Neural crest cell (in vitro differentiated cells): ENCODE measurements at places on chromosomes 16 and 17.

- DNase-seq = no peak
Measured at GRCh38 chr16:84105301-84105815, 11.4 kb downstream of the MBTPS1 start.

GRCh38 chr16:29807426-29808218 lies 1.3 kb downstream of the MAZ start:
- peak; percentile 71 for DNase-seq

DNA sequence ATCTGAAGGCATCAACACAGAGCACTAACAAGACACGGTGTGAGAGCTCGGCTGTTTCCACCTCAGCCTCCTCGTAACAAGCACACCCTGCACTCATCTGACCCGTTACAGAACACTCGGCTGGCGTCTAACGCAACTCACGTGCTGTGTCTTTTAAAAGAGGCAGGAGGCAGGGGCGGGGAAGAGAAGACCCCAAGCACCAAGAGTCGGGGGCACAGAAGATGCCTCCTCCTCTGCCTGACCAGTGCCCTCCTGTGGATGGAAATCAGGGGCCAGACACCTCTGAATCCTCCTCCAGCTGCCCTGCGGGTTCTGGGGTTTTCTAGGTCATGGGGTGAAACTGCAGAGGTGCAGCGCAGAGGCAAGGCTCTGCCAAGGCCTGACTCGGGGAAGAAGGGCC lies 74.3 kb downstream of the ZNF778 start:
- DNase-seq = no peak

DNA sequence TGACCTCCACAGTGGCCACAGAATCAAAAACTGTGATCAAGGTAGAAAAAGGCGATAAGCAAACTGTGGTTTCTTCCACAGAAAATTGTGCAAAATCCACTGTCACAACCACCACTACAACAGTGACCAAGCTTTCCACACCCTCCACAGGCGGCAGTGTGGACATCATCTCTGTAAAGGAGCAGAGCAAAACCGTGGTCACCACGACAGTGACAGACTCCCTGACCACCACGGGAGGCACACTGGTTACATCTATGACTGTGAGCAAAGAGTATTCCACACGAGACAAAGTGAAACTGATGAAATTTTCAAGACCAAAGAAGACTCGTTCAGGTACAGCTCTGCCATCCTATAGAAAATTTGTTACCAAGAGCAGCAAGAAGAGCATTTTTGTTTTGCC lies 83.6 kb downstream of the C17orf58 start:
- no peak for DNase-seq

DNA sequence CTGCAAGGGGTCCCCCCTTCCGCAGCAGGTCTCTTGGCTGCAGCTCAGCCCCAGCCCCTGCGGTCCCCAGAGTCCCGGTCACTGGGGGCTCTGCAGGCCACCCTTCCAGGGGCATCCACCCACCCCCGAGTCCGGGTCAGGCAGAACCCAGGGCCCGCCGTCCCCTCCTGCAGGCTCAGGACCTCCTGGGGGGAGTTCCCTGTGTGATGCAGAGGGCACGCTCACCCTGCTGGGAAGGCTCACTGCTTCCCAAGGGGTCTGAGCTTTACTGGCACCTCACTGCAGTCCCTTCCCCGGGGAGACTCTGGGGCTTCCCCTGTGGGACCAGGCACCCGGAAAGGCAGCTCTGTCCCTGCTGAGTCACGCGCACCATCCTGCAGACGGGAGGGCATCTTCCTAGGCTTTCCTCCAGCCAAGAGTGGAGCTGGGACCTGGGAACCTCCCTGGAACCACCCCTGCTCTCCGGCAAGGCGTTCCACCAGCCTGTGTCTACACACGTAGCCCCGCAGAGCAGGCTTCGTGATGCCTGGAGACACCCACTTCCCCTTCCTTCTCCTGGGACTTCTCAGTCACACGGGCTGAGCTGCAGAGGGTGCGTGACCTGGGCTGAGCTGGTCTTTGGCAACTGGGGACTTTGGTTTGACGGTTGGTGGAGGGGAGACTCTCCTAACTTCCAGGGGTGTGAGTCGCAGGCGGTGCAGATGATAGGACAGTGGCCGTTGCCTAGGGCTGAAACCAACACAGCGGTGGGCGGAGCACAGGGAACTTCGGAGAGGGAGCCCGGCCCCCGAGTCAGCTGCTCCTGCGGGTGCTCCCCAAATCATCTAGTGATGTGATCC lies 23.4 kb downstream of the SLC25A10 start:
- DNase-seq = no peak

DNA sequence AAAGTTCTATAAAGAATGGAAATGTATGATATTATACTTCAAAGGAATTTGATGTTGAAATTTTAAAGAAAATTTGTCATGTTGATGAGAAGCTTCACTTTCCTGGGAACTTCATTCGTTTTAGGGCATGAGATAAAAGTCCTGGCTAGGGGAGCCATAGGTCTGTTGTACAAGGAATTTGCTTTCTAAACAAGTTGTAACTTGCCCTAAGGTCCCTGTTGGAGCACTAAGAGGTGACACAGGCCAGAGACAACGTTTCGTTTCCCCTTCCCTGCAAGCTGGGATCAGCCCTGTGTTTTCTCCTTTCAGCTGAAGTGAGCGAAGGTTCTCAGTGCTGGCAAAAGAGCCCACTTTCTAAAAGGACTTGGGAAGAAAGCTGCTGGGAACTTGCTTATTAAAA lies 16.6 kb downstream of the PLD6 start:
- no peak for DNase-seq

DNA sequence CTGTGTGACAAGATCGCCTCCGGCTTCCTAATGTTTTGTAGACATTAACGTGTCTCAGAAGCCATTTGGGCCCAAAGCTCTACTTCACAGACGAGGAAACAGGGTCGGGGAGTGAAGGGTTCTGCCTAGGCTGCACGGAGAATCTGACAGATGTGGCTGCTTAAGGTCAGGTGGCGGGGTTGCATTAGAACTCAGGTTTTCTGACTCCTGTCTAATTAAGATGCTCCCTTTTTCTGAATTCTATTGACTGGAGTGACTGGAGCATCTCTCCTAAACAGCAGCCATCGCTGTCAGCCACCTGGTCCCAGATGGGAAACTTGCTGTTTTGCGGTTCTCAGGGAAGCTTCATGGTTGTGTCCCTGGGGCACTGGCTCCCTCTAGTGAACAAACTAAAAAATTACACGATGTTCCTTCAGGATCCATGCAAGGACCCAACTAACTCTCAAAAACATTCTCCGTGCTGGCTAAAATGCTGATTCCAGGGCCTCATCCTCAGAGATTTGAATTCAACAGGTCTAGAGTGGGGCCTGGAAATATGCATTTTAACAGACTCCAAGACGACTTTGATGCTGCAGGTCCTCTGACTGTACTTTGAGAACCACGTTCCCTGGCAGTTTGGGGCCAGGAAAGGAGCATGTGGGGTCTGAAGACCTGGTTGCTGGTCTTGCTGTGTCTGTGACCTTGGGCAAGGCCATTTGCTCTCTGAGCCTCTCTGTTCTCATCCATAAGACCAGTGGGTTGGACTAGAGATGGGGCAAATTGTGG lies 117.4 kb downstream of the IRF8 start:
- peak; percentile 34 for DNase-seq

DNA sequence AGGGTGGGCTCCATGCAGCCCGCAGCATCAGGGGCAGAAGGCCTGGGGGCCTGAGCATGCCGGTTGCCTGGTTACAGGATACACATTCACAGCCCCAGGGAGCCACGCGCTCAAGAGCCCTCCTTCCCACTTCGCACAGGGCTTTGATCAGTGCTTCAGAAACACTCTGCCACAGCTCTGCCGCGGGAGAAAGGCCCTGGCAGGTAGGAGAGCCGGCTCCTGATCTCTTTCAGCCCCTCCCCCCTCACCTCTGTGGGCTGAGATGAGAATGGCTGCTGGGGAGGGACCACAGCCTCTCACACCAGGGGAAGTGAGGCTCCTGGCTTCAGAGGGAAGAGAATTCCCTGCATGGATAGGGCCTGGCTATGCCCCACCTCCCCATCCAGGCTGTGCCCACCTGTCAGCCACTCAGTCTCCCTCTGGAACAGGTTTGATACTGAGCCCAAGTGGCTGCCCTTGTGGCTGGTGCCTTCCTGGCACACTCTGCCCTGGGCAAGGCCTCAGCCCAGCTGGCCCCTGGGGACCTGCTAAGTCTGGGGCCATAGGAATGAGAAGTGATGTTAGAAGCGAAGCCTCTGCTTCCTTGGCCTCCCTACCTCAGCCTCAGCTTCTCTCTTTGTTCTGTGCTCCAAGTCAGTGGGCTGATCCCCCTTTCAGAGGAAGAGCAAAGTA lies 8.6 kb downstream of the DOK4 start:
- no peak for DNase-seq

DNA sequence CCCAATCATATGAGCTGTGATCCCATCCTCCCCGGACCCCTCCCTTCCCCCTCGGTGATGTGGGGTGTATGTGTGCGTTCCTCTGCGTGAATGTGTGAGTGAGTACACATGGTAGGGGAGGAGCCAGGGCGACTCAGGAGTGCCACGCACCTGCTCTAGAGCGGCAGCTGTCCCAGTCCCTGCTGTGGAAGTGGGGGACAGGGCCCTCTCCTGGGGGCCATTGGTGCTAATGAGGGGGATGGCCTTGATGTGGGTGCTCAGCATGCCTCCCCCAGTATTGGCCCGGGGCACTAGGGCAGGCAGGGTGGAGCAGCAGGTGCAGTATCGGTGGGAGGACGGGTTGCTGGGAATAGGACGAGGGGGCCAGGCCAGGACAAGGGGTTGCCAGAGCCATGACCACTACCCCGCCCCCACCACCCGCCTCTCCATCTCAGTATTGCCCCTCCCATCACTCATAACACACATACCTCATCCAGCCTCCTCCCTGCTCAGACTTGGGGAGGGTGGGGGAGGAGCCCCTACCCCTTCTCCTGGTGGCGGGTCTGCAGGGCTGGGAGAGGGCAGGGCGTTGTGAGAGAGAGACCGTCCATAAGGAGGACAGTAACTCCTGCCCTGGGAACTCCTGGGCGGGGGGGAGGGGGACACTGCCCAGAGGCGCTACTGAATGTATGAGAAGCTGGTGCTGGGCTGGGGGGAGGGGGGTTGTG lies 8.5 kb downstream of the NR1D1 start:
- DNase-seq = no peak

DNA sequence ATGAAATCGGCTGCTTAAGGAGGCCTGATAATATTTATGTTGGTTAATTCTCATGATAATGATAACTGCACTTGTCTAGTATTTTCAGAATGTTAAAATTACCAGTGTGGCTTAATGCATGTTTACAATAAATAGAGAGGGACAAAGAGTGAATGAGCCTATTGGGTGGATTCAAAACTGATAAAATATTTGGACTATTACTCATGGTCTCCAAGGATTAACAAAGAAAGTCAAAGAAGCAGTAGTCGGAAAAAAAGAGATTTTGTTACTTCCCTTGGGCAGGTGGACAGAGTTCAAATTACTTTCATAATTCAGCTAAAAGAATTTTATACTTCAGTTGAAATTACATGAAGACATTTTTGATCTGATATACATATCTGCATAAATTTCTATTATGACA lies 258.2 kb upstream of the PMFBP1 start:
- no peak for DNase-seq

DNA sequence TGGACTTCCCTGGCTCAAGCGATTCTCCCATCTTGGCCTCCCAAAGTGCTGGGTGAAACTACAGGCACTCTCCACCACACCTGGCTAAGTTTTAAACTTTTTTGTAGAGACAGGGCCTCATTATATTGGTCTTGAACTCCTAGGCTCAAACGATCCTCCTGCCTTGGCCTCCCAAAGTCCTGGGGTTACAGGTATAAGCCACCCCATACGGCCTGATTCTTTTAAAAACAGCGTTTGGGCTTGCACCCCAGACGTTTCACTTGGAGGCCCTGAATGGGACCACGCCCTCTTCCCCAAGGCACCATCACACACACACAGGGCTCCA lies 29.4 kb upstream of the GINS2 start:
- DNase-seq = no peak

- no peak for DNase-seq
Measured at GRCh38 chr17:80331820-80332219, 71.2 kb downstream of the RNF213 start.

DNA sequence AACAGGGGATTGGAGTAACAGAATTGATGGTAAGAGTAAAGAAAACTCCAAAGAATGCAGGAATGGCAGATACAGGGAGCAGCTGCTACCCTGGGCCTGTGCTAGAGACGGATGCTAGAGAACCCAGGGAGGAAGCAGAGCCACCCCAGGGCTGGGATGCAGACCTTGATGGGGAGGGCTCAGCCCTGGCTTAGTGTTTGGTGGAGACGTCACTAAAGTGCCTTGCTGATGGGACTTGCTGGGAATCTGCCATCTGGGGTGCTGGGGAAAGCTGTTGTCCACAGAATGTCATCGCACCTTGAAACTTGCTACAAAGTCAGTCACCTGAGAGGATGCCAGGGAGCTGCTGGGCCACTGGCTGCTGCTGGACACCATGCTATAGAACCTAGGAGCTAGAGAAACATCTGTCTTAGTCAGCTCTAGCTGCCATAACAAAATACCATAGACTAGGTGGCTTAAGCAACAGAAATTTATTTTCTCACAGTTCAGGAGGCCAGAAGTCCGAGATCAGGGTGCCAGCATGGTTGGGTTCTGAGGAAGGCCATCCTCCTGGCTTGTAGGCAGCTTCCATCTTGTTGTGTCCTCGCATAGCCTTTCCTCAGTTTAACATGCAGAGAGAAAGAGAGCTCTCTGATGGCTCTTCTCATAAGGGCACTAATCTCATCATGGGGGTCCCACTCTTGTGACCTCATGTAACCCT lies 15.3 kb downstream of the MT1X start:
- DNase-seq = no peak

DNA sequence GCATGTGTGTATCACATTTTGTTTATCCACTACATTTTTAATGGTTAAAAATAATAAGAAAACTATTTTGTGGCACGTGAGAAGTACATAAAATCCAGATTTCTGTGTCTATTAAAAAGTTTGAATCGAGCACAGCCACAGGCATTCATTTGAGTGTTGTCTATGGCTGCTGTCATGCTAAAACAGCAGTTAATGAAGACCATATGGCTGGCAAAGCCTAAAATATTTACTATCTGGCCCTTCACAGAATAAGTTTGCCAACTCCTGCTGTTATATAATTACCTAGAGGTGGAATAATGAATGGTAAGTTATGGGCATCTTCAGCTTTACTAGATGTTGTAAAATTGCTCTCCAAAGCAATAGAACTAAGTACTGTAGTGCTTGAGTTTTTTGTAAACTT lies 30.5 kb downstream of the TMEM98 start:
- DNase-seq = no peak

- no peak for DNase-seq
Measured at GRCh38 chr16:82943371-82943770, 316.6 kb downstream of the CDH13 start.
